NCI-H1105 (cell line): ENCODE measurements at places on chromosomes 2 and 18.
A peak's percentile ranks its signal among the peaks of the same experiment; 100 is the strongest.

DNA sequence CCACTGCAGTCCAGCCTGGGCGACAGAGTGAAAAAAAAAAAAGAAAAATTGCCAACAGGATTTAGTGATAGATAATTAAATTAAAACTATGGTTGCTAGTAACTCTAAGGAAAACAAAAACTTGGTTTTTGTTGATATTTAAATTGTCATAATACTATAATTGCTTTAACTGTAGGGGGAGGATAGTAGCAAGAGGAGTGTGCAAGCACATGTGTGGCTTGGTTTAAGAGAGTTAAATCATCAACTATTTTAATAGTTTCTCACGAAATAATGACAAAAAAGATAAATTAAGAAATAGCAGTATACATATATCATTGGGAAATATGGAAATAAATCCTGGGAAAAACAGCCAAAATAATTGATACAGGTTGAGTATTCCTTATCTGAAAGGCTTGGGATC, 27.4 kb upstream of the RAPGEF4 start:
- no peak for DNase-seq

DNA sequence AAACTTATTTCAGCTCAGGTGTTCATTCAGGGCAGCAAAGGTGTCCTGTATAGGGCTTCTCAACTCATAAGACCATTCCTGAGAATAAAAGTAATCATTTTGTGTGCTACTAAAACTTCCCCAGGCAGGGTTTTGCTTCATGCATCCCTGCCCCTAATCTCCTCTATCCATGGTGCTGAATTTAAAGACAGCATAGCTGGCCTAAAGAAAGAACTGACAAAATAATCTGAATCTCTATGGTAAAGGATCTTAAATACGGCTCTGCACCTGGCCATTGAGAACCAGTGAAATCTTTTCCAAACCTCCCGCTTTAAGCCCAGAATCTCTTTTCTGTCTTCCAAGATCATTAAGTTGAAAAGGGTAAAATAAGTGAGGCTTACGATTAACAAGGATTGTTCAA, 292.1 kb upstream of the KLHL29 start:
- no peak for DNase-seq

DNA sequence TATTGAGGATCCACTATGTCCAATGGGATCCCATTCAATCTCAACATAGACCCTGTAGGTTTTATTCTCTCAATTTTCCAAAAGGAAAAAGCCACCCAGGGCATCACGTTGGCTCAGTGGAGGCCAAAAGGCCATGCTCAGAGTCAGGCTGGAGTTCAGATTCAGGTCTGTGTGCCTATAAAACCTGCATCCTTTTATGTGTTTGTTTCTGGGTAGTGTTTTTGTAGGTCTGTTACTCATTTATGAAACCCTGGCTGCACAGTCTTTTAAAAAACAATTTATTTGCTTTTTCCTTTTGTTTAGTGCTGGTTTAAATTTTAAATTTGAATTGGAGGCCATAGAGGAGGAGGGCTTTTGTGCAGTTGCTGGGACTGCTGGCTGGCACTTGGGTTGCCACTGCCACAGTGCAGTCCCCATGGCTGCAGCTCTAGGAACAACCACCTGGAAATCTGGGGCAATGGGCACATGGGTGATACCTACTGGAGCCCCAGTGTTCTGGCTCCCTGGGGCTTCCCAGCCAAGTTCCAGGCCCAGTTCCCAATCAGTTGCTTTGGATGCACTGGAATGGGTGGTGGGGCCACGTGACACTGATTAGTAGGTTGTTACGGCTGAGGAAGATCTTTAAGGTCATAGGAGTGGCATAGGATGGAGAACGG, 31.3 kb downstream of the IL1R2 start:
- DNase-seq = no peak

DNA sequence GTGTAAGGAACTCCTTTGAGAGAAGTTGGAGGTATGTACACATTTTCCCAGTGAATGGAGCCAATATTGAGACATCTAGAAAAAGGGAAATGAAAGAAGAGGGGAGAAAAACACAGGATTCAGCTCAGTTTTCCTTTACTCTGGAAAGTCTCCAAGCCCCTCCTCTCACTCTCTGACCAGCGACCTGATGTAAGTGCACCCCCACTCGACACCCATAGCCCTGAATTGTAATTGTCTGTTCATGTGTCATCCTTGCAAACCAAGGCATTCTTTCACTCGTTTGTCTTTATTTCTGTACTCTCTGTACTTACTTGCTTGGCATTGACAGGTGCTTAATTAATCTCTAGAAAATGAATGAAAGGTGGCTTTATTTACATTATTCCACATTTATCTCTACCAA, 55.7 kb upstream of the CTAGE1 start:
- no peak for DNase-seq

DNA sequence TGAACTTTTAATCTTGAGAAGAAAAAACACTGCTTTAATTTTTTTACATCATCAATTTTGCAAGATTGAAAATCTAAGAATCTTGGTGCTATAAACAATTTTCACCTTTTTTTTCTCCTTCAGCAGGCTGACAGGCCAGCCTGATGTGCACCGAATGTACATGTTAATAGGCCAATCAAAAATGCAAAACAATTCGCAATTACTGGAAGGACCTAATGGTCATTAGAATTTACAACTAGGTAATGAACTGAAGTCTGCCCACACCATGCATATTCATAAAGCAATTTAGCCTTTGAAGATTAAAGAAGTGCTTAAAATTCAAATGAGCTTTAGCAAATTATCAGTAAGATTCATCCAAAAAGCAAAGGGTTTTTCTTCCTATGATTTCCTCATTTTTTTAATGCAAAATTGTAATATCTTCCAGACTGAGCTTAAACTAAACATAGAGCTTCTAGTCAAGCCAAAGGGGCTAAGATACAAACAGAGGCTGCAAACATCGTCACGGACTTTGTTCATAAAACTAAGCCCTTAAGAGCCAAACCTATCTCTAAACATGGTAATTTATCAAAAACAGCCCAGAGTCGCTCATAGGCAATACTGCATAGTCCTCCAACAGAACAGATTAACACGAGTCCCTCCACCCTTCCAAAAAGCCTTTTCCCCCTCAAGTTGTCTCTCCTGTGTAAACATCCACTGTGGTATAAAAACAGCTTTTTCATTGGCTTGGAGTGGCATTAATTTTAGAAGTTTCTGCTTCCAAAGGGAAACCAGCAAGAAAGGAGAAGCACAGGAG, 18.4 kb downstream of the BCL11A start:
- no peak for DNase-seq

DNA sequence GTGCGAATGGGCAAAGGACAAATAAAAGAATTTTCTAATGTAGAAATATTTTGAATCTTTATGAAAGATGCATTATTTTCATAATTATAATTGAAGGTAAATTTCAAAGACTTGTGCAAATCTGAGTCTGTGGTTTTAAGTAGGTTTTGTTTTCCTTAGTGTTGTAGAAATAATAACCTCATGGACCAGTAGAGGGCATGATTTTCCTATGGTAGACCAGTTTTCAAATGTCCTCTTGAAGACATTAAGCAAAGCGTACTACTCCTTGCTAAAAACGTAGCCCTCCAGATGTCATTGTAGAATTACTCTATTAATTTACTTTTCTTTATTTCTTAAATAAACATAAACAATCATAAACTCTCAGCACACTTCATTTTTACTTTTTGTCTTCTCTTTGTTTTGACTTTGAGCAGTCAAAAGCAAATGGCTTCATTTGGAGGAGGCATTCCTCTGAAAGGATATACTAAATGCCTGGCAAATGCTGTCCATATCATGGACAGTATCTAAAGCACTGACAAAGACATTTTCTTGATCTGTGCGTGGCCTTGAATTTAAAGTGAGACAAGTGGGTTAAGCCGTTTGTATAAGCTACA, 85.8 kb upstream of the FAM237A start:
- peak; percentile 49 for DNase-seq

GRCh38 chr2:236888794-236889780, 196.6 kb upstream of the COPS8 start:
- no peak for DNase-seq

- DNase-seq = no peak
Observed at GRCh38 chr18:7116001-7116730, 1.4 kb downstream of the LAMA1 start.
